Right lobe of liver (tissue), 6 donors: ENCODE measurements at places on chromosomes 1 and 21. TPM values are rescaled to one million over a fixed set of nuclear protein-coding genes. Genes with fewer than 3 reads are reported as not detected.

DNA sequence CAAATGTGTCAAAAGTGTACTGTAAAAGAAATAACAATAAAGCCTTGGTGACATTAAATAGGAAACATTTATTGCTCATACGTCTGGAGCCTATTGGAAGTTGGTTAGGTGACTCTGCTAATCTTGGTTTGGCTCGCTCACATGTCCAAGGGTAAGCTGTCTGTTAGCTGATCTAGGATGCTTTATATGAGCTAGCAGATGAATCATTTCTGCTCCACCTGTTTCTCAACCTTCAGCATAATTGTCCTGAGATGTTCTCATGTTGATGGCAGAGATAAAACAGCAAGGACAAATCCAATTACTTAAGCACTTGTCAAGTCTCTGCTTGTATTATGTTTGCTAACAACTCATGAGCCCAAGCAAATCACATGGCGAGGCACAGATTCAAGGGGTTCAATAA lies 56.0 kb upstream of the CD53 start:
- DNase-seq, result no peak

DNA sequence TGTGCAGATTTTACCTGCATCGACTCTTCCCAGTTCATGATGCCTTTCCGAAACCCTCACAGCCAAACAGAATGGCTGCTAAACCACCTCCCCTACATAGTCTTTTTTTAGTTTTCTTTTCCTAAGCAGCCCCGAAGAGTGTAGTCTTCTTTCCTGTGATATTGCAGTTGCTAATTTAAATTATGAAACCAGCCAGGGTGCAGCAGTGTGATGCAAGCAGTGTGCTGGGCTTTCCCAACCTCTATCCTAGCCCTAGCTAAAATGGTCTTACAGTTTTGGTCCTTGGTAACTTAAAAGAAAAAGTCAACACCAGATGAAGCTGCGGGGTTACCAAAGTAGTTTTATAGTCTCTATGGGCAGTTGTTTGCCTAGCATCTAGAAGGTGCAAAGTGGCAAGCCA lies 82.0 kb upstream of the GCLM start:
- no peak for DNase-seq

DNA sequence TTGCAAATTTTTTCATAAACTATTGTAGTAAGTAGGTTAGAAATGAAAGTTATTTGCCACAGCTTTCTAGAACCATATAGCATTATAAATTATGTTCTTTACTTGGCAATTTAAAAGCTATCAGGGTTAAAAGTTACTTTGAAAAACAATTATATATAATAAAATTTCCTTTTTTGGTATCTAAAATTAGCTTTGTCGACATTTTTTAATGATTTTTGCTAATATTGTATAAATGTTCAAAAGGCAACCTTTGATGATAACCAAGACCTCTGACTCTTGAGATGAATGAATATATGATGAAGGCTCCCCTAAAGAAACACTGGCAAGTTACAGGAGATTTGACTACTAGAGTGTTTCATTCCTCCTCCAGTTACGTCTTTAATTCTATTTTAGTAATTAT lies 121.2 kb downstream of the CDC42BPA start:
- DNase-seq, result no peak

- no peak for DNase-seq
These were observed 175.9 kb upstream of the NR5A2 start for GRCh38 chr1:199851439-199852140.

DNA sequence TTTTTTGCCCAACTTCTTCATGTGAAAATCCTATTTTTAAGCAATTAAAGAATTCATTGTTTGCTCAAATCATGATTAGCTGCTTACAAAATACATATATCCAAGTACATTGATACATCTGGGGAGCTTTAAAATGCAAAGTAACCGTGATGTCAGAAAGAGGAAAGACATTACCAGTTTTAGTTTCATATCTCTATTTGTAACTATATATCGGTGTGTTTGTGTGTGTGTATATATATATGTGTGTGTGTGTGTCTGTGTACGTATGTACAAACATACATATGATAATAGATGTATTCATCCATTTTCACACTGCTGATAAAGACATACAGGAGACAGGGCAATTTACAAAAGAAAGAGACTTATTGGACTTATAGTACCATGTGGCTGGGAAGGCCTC lies 310.1 kb downstream of the DPYD start:
- no peak for DNase-seq

GRCh38 chr1:16032388-16033102 lies 10.7 kb downstream of the CLCNKA start:
- DNase-seq, result peak; percentile 83

DNA sequence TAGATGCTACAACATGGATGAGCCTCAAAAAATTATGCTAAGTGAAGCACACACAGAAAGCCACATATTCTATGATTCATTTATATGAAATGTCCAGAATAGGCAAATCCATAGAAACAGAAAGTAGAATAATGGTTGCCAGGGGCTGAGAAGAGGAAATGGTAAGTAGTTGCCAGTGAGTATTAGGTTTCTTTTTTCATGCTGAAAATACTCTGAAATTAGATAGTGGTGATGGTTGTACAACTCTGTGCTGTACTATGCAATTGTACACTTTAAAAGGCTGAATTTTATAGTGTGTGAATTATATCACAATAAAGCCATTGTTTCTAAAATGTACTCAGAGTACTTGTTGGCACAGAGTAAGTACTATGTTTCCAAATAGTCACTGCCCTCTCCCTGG lies 15.5 kb upstream of the GFI1 start:
- DNase-seq, result no peak

DNA sequence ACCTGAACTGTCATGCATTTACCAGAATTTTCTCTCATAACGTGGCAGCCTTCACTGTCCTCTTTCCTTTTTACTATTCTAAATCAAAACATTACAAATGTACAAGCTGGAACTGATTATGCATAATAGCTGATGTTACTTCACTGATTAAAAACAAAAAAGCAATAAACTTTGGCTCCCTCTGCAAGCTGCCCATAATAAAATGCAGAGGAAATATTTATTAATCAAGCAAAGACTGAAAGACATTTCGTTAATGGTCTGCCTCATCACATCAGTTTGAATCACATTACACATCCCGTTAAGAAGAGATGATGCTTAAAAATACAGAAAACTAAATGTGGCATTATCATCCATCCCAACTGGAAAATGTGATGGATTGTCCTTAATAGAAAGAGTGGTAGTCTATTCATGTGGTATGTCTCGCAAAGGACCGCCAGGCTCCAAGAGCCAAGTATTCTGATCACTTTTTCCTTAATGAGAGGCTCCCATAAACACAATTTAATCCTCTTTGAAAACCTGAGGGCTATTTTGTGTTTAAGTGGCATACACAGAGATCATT lies 225.3 kb downstream of the RGS7 start:
- DNase-seq, result no peak

DNA sequence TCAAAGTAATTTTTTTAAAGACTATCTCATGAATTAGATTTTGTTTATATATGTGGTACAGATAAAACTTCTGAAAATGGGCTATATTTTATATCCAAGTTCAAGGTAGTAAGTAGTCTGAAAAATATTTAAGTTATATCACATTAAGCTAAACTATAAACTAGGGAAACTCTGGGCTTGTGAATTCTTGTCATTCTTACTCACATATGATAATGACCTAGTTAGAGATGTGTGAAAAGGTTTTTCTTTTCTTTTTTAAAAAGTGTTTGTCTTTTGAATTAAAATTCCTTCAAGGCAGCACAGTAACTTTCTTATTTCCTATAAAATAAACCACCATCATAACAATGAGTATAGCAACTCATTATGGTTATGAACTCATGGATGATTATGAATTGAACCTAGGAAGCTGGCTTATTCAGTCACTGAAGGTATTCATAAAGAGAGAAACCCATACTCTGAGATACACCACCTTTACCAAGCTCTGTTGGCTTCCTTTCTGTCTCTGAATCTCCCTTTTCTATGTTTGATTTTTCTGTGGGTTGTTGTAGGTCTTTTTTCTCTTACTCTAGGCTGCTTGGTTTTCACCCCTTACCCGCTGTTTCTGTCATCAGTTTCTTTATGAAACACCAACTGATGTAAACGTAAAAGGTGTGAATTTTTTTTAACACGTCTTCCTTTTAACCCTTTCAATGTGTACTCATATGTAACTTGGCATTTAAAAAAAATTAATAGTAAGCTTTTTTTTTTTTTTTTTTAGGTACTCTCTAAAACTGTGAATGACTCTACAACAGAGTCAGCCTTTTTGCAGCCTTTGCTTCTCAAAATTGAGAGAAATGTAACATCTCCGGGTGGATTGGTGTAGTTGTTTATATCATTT lies 25.2 kb downstream of the IL12RB2 start:
- DNase-seq, result no peak

- DNase-seq, result peak; percentile 91
These were observed 1.9 kb downstream of the FTCD start for GRCh38 chr21:46153247-46154154.

- DNase-seq, result peak; percentile 23
These were observed 38.6 kb upstream of the GADD45A start for GRCh38 chr1:67646145-67647035.

GRCh38 chr1:225465793-225466517 lies 38.1 kb upstream of the LBR start:
- no peak for DNase-seq

DNA sequence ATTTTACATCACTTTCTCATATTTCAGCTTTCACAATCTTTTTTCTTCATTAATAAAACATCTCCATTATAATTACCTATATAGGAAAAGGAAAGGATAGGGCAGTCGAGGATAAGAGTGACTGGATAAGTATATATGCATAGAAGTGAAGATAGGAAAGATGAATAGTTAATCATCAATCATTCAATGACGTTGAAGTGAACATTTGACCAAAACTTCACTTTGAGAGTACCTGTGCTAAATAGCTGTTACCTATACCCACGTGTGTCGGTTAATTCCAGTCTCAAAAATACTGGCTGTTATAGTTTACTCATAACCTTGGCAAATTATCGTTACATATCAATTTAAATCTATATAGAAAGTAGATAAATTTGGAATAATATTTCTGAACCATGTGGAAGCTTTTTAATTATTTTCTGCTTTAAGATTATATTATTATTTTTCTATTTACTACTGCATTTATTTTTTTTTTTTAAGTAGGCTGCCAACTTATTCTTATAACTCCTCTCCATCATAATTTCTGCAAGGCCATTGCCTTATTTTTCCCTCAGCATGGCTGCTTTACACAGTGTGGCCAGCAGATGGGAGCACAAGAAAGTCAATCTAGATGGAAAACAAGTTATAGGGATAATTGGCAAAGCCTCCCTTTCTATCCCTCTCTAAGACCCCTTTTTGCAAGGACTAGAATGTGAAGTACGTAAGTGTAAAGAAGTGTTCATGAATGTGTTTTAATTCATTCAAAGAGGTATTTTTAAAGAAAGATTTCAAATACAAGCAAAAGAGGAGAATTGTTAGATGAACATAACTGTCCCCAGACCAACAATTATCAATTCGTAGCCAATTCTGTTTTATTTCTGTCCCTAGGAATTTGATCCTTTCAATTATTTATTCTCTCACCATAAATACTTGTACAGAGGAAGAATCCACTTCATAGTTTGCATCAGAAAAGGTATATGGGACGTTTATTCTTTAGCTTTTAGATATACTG lies 290.4 kb downstream of the KCNT2 start:
- DNase-seq, result no peak

- DNase-seq, result no peak
These were observed 740.1 kb downstream of the MATN1 start for GRCh38 chr1:29983321-29983720.

FNDC5 gene
- total RNA-seq, result 1.7 TPM

PLPPR5 gene
- not detected for total RNA-seq

RGS8 gene
- not detected for total RNA-seq

HES3 gene
- not detected for total RNA-seq

CTBS gene
- total RNA-seq, result 18.9 TPM

LAMC2 gene
- total RNA-seq, result 0.17 TPM

LRRC71 gene
- total RNA-seq, result 0.12 TPM

KCNH1 gene
- not detected for total RNA-seq

SYT14 gene
- not detected for total RNA-seq
